ENCODE measurements at places on chromosomes 11 and 22. TPM values are rescaled to one million over a fixed set of nuclear protein-coding genes. Genes with fewer than 3 reads are reported as not detected.

CTSW gene
- total RNA-seq, result 30.1 TPM

OLFML1 gene
- total RNA-seq, result not detected

MMP11 gene
- total RNA-seq, result 1.6 TPM

MFNG gene
- 218 TPM for total RNA-seq

APOBEC3B gene
- total RNA-seq, result 0.64 TPM

C11orf16 gene
- not detected for total RNA-seq

DNA sequence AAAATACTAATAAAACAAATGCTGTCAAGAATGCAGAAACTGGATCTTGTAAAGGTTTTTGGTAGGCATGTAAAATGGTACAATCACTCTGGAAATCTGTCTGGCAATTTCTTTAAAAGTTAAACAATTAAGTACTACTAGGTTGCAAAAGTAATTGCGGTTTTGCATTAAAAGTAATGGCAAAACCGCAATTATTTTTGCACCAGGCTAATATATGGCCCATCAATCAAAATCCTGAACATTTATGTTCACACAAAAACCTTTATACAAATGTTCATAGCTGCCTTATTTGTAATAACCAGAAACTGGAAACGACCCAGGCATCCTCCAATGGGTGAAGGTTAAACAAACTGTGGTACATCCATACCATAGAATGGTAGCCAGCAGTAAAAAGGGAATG, 24.6 kb upstream of the ZDHHC13 start:
- H3K27ac ChIP-seq, result no peak overlapping the region
- no peak for DNase-seq
- H3K4me1 ChIP-seq, result no peaks in the 10 kb centered on the region
- H3K27me3 ChIP-seq, result no peaks in the 10 kb centered on the region

DNA sequence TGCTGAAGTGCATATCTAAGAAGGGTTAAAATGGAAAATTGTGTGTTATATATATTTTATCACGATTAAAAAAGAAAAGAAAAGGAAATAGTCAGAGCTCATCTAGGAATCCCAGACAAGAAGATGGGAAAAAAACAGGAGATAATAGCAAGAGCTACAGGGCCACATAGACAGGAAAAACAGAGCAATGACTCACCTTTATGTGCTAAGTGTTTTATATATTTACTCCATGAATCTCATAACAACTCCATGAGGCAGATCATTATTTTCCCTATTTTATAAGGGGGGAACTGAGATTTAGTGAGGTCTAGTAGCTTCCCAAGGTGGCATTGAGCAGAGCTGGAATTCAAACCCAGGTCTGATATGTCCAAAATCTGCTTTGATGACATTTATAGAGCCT, 18.1 kb upstream of the ELF5 start:
- no peaks in the 10 kb centered on the region for H3K4me1 ChIP-seq
- H3K27ac ChIP-seq, result no peak overlapping the region
- no peaks in the 10 kb centered on the region for H3K36me3 ChIP-seq
- H3K4me3 ChIP-seq, result no peak overlapping the region
- DNase-seq, result no peak

- no peak overlapping the region for H3K27ac ChIP-seq
- H3K4me1 ChIP-seq, result no peaks in the 10 kb centered on the region
- H3K4me3 ChIP-seq, result no peak overlapping the region
- no peaks in the 10 kb centered on the region for H3K27me3 ChIP-seq
- H3K36me3 ChIP-seq, result no peaks in the 10 kb centered on the region
These were observed 54.7 kb downstream of the KCNQ1OT1 start for GRCh38 chr11:2644844-2645778.

DNA sequence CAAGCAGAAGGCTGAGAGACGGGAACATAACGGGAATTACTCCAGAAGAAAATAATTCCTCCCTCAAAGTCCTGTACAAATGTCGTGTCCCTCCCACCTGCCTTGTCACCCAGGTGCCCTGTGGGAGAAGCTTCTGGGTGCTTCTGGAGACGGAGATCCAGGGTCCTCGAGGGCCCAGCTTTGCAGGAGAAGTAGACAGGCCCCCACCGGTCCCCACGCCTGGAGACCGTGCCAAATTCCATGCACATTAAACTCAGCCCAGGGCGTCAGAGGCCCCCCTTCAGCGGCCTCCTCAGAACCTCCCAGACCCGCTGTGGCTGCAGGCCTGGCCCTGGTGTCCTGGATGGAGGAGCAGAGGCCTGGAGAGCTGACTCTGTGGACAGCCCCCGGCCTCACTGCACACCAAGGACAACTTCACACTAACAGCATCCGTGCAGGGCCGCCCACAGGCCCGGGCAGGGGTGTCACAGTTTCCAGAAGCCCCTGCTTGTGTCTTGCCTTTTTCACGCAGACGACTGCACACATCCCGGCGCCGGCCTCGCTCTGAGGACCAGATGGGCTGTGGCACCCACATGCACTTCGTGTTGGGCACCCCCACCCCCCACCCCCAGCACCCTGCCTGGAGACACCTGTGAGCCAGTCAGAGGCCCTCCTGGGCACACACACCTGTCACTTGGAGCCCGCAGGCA, 734.3 kb downstream of the BRD1 start:
- no peak for DNase-seq
- H3K27me3 ChIP-seq, result no peaks in the 10 kb centered on the region

DNA sequence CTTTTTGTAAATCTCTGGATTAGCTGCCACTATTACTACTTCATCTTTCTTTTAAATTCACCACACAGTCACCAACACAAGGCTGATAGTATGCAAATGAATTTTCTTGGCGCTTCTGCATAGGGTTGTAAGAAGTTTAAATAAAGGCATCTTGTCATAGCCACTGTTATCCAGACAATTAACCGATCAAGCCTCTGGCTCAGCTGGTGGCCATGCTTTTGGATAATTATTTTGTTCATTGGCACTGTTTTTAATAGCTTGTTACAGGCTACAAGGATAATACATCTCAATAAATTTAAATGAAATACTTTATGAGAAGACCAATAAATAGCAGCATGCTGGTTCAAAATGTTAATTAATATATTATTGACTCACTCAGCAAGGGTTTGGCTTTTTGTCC, 1261.0 kb downstream of the FAM181B start:
- H3K4me1 ChIP-seq, result no peaks in the 10 kb centered on the region
- DNase-seq, result no peak
- no peaks in the 10 kb centered on the region for H3K36me3 ChIP-seq
- no peak overlapping the region for H3K4me3 ChIP-seq

DNA sequence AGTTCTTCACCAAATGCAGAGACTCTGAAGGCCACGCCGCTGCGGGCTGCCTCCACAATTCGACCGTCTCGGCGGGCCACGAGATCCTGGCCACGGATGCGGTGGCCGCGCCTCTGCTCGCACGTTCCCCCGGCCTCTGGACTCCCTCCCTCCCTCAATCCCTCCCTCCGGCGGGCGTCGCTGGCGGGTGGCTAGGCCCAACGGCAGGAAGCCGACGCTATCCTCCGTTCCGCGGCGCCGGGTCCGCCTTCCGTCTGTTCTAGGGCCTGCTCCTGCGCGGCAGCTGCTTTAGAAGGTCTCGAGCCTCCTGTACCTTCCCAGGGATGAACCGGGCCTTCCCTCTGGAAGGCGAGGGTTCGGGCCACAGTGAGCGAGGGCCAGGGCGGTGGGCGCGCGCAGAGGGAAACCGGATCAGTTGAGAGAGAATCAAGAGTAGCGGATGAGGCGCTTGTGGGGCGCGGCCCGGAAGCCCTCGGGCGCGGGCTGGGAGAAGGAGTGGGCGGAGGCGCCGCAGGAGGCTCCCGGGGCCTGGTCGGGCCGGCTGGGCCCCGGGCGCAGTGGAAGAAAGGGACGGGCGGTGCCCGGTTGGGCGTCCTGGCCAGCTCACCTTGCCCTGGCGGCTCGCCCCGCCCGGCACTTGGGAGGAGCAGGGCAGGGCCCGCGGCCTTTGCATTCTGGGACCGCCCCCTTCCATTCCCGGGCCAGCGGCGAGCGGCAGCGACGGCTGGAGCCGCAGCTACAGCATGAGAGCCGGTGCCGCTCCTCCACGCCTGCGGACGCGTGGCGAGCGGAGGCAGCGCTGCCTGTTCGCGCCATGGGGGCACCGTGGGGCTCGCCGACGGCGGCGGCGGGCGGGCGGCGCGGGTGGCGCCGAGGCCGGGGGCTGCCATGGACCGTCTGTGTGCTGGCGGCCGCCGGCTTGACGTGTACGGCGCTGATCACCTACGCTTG, at the start of gene FUT4:
TSS of gene FUT4 (plus strand) at position 227 of the 951 bp plus-strand sequence. CDS start at position 440, 213 bp downstream.
- H3K27me3 ChIP-seq, result no peaks in the 10 kb centered on the region
- no peak within 1 kb of the TSS for H3K4me3 ChIP-seq
- peaks cover 44% of the 10 kb centered on the region for H3K4me1 ChIP-seq

GRCh38 chr22:35314161-35314942, 14.7 kb downstream of the TOM1 start:
- no peak overlapping the region for H3K27ac ChIP-seq
- DNase-seq, result no peak
- H3K4me3 ChIP-seq, result no peak overlapping the region
- H3K4me1 ChIP-seq, result peaks cover 68% of the 10 kb centered on the region
- no peaks in the 10 kb centered on the region for H3K27me3 ChIP-seq
